T-helper 17 cell (primary cell): ENCODE measurements at places on chromosomes 6 and 20.
A peak's percentile ranks its signal among the peaks of the same experiment; 100 is the strongest.

DNA sequence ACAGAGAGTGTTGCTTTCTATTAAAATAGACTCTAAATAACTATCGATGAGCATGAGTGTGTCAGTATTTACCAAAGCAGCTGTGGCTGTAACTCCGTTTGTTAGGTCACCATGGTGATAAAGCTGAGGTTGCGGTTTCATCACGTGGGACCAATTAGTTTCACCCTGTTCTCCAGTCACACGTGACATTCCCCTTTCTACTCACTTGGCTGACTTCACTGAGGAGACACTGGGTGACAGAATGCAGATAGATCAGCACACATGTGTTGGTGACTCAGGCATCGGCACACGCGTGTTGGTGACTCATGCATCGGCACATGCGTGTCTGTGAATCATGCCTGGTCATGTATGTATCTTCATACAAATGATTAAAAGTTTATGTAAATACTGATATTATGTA, 285.4 kb downstream of the THBS2 start:
- DNase-seq, result peak; percentile 8

GRCh38 chr20:16749573-16749972, 1.4 kb downstream of the OTOR start:
- DNase-seq, result no peak

GRCh38 chr6:15404685-15404980, 158.8 kb downstream of the JARID2 start:
- DNase-seq, result no peak

DNA sequence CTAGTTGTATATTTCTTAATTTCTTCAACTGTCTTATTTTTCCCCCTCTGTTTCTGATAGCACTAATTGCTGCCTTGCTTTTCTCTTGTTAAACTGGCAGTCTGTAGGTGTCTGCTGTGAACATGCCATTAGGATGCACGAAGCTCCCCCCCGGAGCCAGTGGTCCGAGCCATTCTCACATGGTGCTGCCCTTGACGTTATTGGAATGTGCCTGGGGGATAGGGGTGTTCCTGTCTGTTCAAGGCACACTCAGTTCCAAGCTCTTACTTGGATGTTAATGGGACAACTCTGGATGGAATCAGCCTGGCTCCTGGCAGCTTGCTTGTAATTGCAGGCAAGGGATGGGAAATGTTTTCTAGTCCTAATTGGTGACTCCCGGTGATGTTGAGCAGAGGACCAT, 68.4 kb downstream of the RREB1 start:
- no peak for DNase-seq

DNA sequence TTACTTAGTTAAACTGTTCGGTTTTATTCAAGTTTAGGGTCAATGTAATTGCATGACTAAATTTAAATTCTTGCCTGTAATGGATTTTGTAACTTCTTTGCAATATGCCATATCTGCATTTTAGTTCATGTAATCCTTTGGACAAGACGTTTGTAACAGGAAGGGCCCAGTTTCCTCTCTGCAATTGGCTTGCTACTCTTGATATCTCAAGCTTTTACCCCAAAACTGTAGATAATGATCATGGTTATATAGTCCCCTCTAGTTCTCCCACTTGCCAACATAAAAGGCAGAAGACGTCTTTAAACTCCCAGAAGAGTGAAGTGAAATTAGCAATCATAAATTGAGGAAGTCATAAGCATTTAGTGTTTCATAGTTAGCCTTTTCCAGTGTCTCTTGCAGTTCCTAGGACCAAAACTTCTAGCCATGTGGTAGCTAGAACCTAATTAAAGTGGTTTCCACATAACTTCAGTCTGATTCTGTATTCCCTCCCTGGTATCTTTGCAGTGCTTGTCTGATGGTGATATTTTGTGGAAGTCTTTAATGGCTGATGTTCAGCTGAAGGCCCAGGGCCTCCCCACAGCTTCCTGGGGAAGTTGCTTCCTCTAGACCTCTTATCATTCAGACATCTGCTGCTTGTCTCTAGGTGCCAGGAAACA, 117.8 kb upstream of the SUPT3H start:
- no peak for DNase-seq
